ENCODE measurements at places on chromosomes 13 and 19. TPM values are rescaled to one million over a fixed set of nuclear protein-coding genes. Genes with fewer than 3 reads are reported as not detected.

CACNG6 gene
- not detected for total RNA-seq

CPB2 gene
- total RNA-seq = not detected

CRX gene
- not detected for total RNA-seq

CCL25 gene
- not detected for total RNA-seq

- no peak overlapping the region for H3K27ac ChIP-seq
- DNase-seq = no peak
- no peaks in the 10 kb centered on the region for H3K36me3 ChIP-seq
These were observed 76.6 kb downstream of the DGKH start for GRCh38 chr13:42125046-42125445.

GRCh38 chr13:30148171-30148754 lies 159.1 kb downstream of the KATNAL1 start:
- no peaks in the 10 kb centered on the region for H3K27me3 ChIP-seq
- no peak overlapping the region for H3K27ac ChIP-seq
- H3K36me3 ChIP-seq = no peaks in the 10 kb centered on the region
- H3K4me1 ChIP-seq = peaks cover 7% of the 10 kb centered on the region

DNA sequence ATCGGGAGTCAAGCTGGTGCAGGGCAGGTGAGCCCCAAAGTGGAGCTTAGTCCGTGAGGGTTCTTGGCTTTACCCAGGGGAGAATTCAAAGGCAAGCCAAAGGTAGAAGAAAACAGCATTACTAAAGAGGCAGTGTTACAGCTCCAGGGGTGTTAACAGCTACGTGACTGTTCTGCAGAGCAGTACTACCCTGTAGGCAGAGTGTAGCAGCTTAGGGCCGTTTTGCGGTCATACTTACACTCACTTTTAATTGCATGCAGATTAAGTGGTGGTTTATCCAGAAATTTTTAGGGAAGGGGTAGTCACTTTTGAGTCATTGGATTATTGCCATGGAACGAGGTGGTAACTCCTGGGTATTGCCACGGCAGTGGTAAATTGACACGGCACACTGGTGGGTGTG lies 482.2 kb downstream of the SLITRK5 start:
- H3K27me3 ChIP-seq = no peaks in the 10 kb centered on the region
- H3K36me3 ChIP-seq = no peaks in the 10 kb centered on the region
- no peak overlapping the region for H3K4me3 ChIP-seq
- no peak for DNase-seq
- H3K27ac ChIP-seq = no peak overlapping the region

GRCh38 chr13:110047496-110047895 lies 259.5 kb downstream of the COL4A1 start:
- no peaks in the 10 kb centered on the region for H3K4me1 ChIP-seq
- DNase-seq = peak; percentile 75
- no peak overlapping the region for H3K4me3 ChIP-seq
- no peak overlapping the region for H3K27ac ChIP-seq
- H3K36me3 ChIP-seq = no peaks in the 10 kb centered on the region
- no peaks in the 10 kb centered on the region for H3K27me3 ChIP-seq

DNA sequence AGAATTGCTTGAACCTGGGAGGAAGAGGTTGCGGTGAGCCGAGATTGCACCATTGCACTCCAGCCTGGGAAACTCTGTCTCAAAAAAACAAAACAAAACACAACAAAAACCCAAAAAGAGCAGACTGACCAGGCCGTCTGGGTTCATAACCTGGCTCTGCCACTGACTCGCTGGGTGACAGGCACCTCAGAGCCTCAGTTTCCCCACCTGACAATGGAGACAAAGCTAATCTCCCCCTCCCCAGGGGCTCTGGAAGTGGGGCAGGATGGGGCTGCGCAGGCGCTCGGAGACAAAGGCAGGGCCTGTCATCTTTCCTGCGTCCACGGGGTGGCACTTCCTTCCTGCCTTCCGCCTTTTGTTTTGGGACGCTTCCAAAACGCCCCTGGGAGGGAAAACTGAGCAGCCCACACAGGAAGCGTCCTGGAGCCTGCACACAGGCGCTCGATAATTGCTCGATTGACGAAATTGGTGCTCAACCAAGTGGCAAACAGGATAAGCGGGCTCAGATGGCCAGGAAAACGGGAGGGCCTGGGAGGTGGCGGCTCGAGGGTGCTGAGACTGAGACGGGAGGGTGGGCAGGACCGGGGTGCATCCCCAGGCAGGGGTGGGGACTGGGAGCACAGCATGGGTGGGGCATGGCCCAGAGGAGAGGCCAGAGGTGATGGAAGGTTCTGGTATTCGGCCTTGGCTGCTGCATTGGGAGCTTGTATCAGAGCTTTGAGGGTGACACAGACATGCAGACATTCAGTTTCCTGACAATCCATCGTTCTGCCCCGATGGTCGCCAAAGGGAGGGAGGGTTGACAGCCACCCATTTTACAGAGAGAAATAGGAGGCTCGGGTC lies 17.8 kb downstream of the SPC24 start:
- no peaks in the 10 kb centered on the region for H3K27me3 ChIP-seq
- no peaks in the 10 kb centered on the region for H3K36me3 ChIP-seq
- peaks cover 50% of the 10 kb centered on the region for H3K4me1 ChIP-seq
- peak; percentile 95 for DNase-seq
- H3K27ac ChIP-seq = peak overlapping the region; percentile 99
- H3K4me3 ChIP-seq = peak overlapping the region; percentile 19

DNA sequence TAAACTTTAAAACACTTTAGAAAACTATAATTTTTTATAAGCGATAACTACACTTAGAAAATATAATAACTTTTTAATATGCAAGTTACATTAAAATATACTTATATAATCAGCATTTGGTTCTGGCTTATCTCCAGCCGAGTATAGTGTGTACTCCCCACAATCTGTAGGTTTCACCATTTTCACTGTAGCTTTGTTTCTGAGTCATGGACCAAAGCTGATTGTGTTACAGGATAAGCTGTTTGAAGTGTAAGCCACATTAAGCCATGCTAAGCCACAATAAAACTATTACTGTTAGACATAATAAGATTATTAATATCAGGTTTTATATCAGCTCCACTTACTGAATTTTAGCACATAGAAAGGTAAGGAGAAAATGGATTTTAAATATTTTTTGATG lies 43.8 kb downstream of the CCDC122 start:
- no peaks in the 10 kb centered on the region for H3K4me1 ChIP-seq
- DNase-seq = no peak
- H3K4me3 ChIP-seq = no peak overlapping the region
- H3K27ac ChIP-seq = no peak overlapping the region

GRCh38 chr13:111116856-111117255 lies 1.7 kb downstream of the ARHGEF7 start:
- peaks cover 7% of the 10 kb centered on the region for H3K4me1 ChIP-seq
- H3K4me3 ChIP-seq = no peak overlapping the region
- no peak for DNase-seq
- H3K27ac ChIP-seq = no peak overlapping the region

GRCh38 chr13:41006978-41007743 lies 12.0 kb downstream of the ELF1 start:
- H3K4me3 ChIP-seq = no peak overlapping the region
- H3K27me3 ChIP-seq = no peaks in the 10 kb centered on the region
- peaks cover 38% of the 10 kb centered on the region for H3K4me1 ChIP-seq

- DNase-seq = no peak
- peaks cover 10% of the 10 kb centered on the region for H3K4me1 ChIP-seq
- H3K4me3 ChIP-seq = no peak overlapping the region
- no peak overlapping the region for H3K27ac ChIP-seq
These were observed 546.7 kb downstream of the RFC3 start for GRCh38 chr13:34364633-34365032.

DNA sequence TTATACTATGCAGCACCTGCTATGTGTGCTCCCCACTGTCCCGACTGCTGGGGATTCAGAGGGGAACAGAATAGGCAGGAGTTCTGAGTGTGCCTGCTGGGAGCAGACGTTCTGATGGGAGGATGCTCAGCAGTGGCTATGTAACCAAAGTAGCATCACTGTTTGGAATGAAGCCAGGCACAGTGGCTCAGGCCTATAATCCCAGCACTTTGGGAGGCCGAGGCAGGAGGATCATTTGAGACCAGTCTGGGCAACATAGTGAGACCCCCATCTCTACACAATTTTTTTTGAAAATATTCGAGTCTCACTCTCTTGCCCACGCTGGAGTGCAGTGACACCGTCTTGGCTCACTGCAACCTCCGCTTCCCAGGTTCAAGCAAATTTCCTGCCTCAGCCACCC lies 6.0 kb downstream of the ATG4D start:
- H3K27ac ChIP-seq = no peak overlapping the region
- no peak for DNase-seq
- peaks cover 57% of the 10 kb centered on the region for H3K36me3 ChIP-seq
- H3K4me3 ChIP-seq = no peak overlapping the region
- peaks cover 13% of the 10 kb centered on the region for H3K4me1 ChIP-seq

GRCh38 chr13:78029901-78030300 lies 111.3 kb upstream of the EDNRB start:
- no peaks in the 10 kb centered on the region for H3K36me3 ChIP-seq
- no peaks in the 10 kb centered on the region for H3K27me3 ChIP-seq
- H3K4me1 ChIP-seq = no peaks in the 10 kb centered on the region
- no peak for DNase-seq

DNA sequence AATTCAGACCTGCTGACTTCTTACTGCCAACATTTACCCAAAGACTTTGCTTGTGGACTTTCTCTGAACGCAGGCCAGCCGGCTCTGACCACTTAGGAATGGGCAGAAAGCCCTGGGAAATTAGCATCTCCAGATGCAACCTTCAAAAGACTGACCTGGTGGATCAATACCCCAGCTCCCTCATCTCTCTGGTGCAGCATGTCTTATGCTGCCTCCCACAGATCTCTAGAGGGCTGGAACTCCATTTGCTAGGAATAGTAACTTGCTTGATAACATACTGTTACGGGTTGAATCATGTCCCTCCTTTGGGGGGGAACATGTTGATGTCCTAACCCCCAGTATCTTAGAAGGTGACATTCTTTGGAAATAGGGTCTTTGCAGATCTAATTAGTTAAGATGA lies 12.9 kb upstream of the SLC25A41 start:
- no peak overlapping the region for H3K27ac ChIP-seq
- DNase-seq = no peak
- no peaks in the 10 kb centered on the region for H3K27me3 ChIP-seq
- no peaks in the 10 kb centered on the region for H3K4me1 ChIP-seq
- peaks cover 72% of the 10 kb centered on the region for H3K36me3 ChIP-seq
- no peak overlapping the region for H3K4me3 ChIP-seq

DNA sequence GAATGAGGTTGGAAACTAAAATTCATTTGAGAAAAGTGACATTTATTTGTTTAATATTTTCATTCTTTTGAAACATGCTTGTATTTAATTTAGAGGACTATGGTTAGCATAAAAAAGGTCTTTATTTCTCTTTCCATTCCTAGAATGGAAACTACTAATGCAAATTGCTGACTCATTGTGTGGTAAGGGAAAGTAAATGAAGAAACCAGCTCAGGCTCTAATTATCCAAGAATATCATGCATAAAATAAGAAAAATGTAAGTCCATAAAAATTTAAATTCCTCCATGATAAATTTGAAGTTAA lies 777.0 kb upstream of the SLITRK1 start:
- H3K4me1 ChIP-seq = no peaks in the 10 kb centered on the region
- no peak overlapping the region for H3K4me3 ChIP-seq
- DNase-seq = no peak
- no peak overlapping the region for H3K27ac ChIP-seq

- H3K27me3 ChIP-seq = no peaks in the 10 kb centered on the region
- peaks cover 11% of the 10 kb centered on the region for H3K4me1 ChIP-seq
- no peak overlapping the region for H3K4me3 ChIP-seq
- peaks cover 16% of the 10 kb centered on the region for H3K36me3 ChIP-seq
These were observed 10.8 kb downstream of the LSM4 start for GRCh38 chr19:18312092-18312534.
